Stimulated activated CD8-positive, alpha-beta memory T cell treated with anti-CD3 and anti-CD28 coated beads, Interleukin-12 subunit alpha, Interleukin-12 subunit beta, amount 100 ng/mL, for 1 hour (primary cell): ENCODE measurements at places on chromosomes 12 and 14.

DNA sequence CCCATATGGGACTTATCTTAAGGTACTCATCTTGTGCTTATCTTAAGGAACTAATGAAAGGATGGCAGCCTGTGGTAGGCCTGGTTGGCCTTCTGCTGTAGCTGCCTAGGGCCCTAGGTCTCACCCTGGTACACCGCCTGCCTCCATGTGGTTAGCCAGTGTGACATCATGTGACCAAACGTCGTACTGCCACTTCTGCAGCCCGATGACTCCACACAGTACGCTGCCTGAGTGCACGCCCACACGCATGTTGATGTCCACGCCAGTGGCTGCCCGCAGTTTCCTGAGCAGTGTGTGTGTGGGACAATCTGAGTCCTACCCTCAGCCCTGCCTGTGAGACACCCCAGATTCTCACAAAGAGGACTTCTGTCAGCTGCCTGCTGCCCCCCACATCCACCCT is 5.1 kb downstream of the ADCY4 start:
- DNase-seq = peak; percentile 50

DNA sequence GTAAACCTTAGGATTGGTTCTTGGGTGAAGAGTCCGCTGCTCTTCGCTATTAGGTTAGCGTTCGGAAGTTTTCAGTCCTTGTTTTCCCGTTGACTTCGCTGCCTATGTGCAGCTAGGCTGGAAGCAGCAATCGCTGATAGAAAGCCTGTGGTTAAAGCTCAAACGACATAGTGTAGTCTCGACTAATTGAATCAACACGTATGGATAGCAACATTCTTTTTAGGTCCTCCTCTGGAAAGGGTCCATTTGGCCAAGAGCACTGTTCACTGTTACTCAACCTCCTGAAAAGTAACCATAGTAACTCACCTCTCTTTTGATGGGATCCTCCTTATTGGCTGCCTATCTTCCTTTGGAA is 355.5 kb downstream of the SNAPC1 start:
- no peak for DNase-seq

DNA sequence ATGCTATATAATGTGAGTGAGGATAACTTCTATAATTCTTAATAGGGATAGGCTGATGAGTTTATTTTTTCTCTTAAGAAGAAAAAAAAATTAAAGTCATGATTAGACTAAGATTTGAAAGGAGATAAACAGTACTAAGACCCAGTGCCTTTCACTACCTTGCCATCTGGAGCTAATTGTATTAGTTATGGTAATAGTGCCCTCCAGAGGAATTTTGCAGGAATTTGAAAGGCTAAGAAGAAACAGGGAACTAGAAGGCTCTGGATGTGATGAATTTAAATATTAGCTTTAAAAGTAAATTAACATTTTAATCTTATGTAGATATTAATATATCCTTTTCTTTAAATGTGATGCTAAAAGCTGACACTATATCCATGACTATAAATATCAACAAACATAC is 36.6 kb upstream of the PIK3C2G start:
- DNase-seq = no peak

DNA sequence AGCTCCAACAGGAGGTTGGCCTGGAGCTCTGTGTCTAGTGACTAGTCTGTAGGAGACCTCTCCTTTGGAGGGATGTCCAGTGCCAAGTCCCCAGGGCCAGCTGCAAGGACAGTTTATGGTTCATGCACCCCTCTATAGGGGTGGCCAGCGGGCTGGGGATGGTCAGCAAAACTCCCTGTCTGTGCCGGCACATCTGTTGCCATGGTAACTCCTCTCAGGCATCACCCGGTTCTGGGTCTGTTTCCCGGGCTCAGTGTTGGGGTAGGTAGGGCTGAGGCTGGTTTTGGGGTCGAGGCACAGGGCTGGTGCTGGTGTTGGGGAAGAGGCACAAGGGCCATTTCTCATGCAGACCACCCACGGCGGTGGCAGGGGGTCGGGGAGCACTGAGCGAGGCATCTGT is 196.8 kb downstream of the RBM19 start:
- DNase-seq = no peak

DNA sequence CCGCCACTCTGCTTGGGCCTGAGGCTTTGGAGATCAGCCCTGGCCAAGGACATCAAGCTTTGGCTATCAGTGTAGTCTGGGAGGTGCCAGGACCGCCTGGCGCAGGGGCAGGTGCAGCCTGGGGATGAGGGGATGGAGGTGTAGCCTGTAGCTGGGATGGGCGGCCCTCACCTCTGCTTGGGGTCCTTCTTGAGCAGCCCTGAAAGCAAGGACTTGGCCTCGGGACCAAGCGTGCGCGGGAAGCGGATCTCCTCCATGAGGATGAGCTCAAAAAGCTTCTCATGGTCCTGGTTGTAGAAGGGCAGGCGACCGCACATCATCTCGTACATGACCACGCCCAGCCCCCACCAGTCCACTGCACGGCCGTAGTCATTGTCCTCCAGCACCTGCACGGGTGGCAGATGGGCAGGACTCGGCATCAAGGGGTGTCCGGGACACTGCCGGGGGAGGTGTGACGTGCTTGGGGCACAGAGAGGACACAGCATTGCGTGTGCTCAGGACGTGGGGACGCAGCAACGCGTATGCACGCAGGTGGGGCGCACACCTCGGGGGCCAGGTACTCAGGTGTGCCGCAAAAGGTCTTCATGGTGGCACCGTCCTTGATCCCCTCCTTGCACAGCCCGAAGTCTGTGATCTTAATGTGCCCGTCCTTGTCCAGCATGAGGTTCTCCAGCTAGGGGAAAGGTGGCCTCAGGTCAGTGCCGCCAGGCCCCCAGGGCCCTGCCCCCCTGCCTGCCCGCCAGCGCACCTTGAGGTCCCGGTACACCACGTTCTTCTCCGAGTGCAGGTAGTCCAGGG is 20.0 kb downstream of the SIVA1 start:
- no peak for DNase-seq

- DNase-seq = peak; percentile 35
Observed at GRCh38 chr12:52041695-52042123, 9.5 kb upstream of the NR4A1 start.

DNA sequence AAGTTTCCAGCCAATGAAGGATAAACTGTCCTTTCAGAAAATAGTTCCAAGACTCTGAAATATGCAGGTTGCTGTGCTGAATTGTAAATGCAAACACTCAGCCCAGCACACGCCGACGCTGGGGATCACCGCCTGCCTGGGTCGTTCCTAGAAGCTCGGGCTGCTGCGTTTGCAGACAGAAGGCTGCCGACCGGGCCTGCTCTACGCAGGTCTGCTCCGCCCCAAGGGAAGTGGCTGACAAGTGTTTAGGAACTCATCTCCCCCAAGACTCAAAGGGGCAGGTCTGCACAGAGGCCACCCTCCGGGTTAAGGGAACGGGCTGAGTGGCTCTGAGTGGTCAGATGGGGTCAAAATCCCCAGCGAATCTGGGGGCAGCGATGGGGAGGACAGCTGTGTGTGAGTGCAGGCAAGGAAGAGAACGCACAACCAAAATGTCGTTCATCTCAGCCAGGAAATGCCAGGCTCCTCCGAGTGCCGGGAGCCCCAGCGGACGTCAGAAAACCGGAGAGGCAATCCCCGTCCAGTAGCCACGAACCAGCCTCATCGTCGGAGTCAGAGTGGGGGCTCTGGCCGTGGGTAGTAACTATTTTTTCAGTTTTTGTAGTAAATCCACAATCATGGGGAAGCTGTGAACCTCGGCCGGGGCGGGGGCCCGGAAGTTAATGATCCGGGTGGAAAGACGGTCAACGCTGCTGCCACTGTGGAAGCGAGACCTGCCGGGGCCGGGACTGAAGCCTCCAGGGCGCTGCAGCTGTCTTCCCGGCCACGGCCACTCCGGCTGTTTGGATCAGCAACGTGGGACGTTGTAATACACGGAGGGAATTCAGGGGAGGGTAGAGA is 6.0 kb downstream of the GALNT9 start:
- no peak for DNase-seq

DNA sequence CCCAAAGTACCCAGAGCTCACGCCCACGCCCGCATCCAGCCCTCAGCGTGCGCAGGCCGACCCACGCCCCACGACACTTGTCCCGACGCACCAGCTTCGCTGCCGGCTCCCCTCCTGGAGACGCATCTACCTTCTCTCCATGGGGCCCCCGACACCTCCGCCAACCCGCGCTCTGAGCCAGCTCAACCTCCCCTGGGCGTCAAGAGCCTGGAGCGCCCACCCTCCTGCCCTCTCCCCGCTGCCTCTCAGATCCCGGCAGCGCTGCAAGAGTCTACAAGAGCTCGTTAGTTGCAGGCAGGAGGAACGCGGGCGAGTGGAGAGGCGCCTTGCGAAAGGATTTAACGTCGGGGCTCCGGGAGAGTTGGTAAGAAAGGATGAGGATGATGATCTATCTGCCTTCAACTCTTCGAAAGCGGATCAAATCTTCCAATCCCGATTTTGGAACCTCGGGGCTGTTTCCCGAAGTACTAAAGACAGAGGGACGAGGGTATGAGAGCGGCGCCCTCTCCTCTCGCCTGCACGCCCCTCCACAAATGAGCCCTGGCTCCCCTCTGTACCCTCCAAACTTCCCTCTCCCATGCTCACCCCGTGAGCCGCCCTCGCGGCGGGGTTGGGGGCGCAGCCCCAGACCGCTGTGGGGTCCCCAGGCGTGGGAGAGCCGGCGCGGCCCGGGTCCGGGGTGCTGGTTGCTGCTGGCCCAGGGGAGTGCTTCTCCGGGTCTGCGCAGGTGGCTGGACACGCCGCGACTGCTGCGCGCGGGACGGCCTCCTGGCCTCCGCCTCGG is 979 bp downstream of the LTBP2 start:
- no peak for DNase-seq

- DNase-seq = peak; percentile 99
Observed at GRCh38 chr14:23095196-23096108, at the start of gene C14orf119. Gene C14orf119, plus strand, starts transcription at chr14:23095505. Its CDS starts 2,154 bp downstream, at chr14:23097659.

DNA sequence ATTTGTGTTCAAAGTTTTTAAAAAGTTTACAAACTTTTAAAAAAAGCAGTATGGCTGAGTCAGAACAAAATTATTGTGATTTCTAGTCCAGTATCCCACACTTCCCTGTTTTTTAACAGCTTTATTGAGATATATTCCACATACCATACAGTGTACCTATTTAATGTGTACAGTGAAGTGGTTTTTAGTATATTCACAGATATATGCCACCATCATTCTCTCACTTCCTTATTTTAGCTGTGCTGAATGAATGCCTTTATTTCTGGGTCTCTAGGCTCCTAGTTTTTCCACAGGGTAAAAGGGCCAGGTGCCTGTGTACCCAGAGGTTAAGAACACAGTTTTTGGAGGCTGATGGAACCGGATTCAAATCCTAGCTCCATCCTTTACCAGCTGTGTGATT is 58.9 kb upstream of the SRSF5 start:
- no peak for DNase-seq

DNA sequence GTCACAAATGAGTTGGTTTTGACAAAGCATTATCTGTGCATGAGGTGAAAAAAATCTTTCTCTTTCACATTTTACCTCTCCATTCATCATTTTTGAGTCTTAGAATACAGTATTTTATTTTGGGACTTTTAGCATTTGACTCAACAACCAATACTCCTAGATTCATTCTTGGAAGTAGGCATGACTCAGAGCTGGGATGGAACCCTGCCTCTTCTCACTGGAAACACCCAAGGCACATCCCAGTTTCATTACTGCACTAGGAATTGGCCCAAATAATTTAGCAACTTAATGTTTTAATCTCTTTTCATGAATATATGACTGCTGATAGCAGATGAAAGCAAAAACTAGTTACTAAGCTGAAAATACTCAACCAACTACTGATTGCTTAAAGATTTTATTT is 3.3 kb upstream of the PDZRN4 start:
- DNase-seq = no peak

- no peak for DNase-seq
Observed at GRCh38 chr12:97875064-97875463, 412.5 kb downstream of the RMST start.

- no peak for DNase-seq
Observed at GRCh38 chr14:102215071-102215470, 75.4 kb downstream of the WDR20 start.

GRCh38 chr12:123854918-123855317 is 92.8 kb downstream of the DNAH10 start:
- no peak for DNase-seq

GRCh38 chr12:64526859-64527258 is 74.9 kb downstream of the TBK1 start:
- DNase-seq = no peak

DNA sequence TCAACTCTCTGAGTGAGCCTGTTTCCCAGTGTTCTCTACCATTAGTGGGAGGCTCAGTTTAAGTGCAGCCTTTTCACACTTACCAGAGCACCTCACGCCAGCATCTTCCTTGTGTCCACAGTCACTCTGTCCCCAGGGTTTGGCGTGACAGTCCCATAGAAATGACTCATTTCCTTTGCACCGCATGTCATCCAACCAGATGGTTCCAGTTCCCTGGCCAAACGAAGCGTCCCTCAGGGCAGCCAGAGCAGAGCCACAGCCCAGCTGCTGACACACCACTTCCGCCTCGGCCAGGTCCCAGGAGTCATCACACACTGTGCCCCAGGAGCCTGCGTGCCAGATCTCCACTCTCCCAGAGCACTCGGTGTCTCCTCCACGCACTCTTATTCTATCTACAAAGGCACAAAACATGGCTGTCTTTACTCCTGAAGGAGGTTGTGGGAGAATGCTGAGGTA is 65.4 kb downstream of the ACSM4 start:
- DNase-seq = no peak

DNA sequence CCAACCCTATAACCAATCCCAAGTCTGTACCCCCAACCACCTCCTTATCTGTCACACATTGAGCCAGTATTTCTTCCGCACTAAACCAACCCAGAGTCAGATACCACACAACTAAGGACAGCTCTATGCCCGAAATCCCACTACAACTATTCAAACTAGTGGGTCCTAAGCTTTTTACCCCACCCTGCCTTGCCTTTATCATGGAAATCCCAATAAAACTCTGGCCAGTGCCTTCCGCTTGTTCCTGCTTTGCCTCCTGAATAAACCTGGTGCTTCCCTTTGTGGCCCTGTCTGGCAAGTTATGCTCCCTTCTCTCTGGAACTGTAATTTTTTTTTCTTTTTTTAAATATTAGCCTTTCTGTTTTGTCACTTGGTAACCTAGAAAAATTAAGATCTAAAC is 493.3 kb upstream of the SYT1 start:
- DNase-seq = no peak

GRCh38 chr14:94775091-94775870 is 5.4 kb upstream of the GSC start:
- DNase-seq = no peak

GRCh38 chr12:92550661-92551060 is 152.1 kb upstream of the PLEKHG7 start:
- no peak for DNase-seq

DNA sequence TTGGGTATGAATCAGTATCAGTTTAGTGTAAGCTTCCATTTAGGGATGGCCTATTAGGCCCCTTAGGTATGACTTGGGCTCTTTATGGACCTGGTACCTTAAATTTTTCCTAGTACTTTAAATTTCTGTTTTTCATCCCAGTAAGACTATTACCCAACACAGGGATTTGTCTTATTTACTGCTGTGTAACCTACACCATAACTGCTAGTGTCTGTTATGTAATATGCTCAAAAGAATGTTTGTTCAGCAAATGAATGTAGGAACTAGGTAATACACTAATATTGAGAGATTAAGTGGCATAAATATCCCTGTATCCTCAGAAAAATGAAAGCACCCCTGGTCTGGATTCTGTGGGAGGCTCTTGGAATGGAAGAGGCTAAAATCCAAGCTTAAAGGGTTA is 63.7 kb upstream of the YARS2 start:
- no peak for DNase-seq

- no peak for DNase-seq
Observed at GRCh38 chr12:1947081-1947480, 28.6 kb upstream of the CACNA2D4 start.

GRCh38 chr12:23534196-23534595 is 415.3 kb downstream of the SOX5 start:
- DNase-seq = no peak

GRCh38 chr14:63435838-63436237 is 107.3 kb downstream of the PPP2R5E start:
- DNase-seq = no peak

- no peak for DNase-seq
Observed at GRCh38 chr12:10543499-10543898, 37.8 kb downstream of the EIF2S3B start.
